D721Med (cell line): ENCODE measurements at places on chromosomes 3 and 15.

- no peak for DNase-seq
Observed at GRCh38 chr3:176920766-176921160, 276.5 kb downstream of the TBL1XR1 start.

DNA sequence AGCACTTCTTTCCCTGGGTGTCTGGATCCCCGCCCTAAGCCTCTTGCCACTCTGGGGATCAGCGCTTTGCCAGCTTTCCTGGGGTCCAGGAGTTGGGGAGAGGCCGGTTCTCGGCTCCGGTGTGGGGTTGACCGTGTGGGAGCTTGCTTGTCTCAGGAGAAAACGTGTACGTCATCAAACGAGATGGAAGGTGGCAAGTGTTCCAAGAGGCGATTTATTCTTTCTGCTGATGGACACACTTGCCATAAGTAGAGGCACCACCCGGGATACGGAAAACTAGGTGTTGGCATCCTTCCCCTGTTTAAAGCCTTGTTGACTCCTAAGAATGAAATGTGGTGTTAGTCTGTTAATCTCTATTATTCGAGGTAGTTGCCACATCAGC is 295 bp downstream of the ZWILCH start:
- DNase-seq = peak; percentile 38

- no peak for DNase-seq
Observed at GRCh38 chr3:33001889-33002288, 50.4 kb downstream of the CCR4 start.

- no peak for DNase-seq
Observed at GRCh38 chr3:39108200-39108710, 775 bp downstream of the TTC21A start.

DNA sequence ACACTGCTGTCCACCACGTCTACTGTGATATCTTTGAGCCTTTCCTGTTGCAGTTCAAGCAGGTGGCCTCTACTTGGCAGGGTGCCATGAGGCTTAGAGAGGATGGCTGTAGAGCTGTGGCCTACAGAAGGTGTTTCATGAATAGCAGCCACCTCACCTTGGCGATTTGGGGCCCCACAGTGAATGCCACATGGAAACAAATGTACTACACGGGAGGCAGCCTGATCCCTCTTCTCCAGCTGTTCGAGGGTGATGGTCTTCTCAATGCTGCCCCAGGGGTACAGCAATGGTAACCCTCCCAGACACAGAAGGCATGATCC is 70.7 kb downstream of the FAM43A start:
- no peak for DNase-seq

- DNase-seq = no peak
Observed at GRCh38 chr3:137958636-137959035, 51.3 kb upstream of the CLDN18 start.

DNA sequence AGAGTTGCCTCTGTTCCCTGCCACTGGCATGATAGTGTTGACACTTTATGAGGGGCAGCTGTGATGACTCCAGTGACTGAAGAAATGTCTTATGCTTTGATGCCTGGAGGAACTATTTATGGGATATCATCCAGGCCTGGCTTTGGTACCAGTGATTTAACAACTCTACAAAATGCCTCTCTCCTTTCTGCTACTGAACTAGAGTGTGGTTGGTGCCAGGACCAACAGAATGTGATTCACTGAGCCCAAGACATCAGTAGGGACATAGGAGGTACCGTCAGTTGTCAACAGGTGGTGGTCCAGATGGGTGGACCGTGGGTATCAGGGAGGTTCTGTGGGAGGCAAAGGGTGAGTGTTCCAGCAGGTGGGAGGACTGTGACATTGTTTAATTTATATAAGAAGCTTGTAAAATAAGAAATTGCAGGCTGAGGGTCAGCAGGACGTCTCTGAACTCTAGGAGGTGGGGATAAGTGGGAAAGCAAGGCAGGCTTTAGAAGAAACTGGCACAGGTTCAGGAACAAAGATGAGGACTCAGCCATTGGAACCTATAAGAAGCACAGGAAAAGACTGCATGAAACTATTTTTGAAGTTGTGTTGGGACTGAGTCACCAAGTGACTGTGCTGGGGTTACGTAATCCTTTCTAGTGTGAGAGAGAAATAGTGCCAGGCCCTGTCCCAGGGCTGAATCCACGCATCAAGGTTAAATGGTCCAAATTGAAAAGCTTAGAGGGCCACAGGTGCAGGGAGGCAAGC is 28.5 kb upstream of the SLC7A14 start:
- DNase-seq = no peak

GRCh38 chr3:161263057-161263456 is 41.9 kb downstream of the NMD3 start:
- no peak for DNase-seq

DNA sequence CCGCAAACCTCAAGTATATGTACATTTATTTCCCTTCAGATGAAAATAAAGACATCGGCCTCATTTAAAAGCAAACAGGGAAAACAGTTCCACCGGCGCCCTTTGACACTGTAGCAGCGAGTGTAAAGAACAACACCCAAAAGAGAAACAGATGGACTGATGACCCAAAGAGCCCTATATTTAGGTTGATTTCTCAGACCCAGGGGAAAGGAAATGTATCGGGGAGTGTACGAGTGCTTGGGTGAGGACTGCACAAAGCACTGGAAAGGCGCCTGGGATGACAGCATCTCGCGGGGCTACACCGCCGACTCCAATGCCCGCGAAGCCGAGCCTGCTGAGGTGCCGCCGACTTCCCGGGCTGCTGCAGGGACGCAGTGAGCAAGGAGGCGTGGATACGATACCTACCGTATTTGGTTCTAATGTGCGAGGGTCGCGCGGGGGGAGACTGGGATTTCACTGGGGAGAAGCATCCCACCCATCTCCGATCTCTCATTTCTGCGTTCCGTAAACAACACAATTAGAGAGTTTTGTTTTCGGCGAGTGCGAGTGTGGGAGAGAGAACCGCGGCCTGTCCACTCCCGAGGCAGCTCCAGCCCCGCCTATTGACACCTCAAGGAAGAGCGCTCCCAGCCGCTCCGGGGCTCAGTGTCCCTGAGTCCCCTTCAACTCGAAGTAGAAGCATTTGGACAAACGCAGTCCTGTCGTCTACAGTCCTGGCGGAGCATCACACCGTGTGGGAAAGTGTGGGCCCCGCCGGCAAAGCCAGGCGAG is 2.0 kb downstream of the MECOM start:
- no peak for DNase-seq

DNA sequence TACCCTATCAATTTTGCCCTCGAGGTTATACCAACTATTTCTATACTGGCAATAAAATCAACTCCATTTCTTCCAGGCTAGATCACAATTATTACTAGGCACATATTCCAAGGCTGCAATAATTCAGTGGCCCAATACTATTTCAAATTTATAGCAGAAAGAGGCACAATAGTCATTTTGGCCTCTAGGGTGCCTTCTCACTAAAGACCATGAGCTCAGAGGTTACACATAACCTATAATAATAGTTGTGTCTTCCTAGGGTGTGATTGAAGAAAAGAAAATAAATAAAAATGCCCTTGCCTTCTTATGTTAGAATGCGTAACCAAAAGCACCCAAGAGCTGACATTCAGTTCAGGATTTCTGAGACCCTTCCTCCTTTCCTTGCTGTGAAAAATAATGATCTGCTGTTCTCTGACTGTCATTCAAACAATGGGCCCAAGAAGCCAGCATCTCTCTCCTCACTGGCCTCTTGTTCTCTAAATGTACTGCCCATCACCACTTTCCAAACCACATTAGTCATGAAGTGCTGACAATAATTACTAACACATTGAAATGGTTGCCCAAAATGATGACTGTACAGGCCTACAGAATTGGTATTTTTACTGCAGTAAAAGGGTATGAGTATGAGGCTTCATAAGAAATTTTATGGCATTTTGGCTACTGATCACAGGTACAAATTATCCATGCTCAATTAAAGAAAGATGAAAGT is 244.8 kb downstream of the LRRN1 start:
- no peak for DNase-seq

GRCh38 chr15:88776646-88777045 is 26.6 kb upstream of the ACAN start:
- no peak for DNase-seq

DNA sequence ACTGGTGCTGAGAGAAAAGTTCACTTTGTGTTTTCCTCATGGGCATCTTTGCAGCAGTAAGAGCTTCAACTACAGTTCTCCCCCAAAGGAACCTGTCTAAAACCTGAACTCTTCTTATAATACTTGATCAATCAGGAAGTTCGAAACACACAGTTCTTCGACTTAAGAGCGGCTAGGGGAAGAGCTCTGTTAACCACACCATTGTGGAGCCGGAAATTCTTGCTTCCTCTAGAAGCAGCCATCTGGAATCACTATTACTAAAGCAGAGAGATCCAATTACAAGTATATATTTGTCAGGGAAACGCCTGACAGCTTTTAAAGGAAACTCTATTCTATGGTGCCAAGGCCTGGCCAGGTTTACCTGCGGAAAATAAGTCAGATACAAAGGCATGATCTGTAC is 337.3 kb upstream of the CBLB start:
- DNase-seq = no peak

- no peak for DNase-seq
Observed at GRCh38 chr15:101560722-101561583, 71.4 kb upstream of the PCSK6 start.

- no peak for DNase-seq
Observed at GRCh38 chr3:186879781-186880180, 37.3 kb downstream of the ADIPOQ start.

DNA sequence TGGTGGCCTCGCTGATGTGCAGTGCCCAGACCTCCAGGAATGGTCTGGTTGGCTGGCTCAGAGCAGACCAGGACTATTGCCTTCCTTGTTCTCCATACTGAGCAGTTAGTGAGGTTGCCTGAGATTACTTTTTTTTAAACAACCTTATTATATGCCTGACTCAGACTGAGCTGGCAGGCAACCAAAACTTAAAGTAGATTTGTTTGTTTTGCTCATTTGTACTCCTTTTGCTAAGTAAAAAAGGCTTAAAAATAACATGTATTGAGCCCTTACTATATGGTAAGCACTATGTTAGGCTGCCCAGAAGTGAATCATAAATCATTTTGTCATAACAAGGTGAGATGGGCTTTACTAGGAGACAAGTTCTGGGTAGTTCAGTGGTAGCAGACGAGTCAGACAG is 92.4 kb downstream of the GHSR start:
- no peak for DNase-seq

- peak; percentile 42 for DNase-seq
Observed at GRCh38 chr3:72690629-72691028, 157.6 kb downstream of the SHQ1 start.

DNA sequence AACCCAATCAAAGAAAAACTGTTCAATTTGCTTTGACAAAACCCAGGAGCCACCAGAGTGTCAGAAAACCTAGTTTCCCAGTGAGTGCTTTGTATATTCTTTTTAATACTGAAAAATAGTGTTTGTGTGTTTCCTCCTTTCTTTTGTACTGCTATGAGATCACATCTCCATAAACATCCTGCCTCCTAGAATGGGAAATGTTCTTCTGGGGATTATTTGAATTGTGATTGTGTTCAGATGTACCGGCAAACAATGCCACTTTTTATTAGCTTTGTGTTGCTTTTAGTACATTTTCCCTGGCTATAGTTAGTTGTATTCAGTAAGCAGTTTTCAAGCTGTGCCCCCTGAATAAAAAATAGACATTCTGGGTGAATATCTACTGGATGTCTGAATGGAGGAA is 148.0 kb upstream of the NR2E3 start:
- DNase-seq = no peak

DNA sequence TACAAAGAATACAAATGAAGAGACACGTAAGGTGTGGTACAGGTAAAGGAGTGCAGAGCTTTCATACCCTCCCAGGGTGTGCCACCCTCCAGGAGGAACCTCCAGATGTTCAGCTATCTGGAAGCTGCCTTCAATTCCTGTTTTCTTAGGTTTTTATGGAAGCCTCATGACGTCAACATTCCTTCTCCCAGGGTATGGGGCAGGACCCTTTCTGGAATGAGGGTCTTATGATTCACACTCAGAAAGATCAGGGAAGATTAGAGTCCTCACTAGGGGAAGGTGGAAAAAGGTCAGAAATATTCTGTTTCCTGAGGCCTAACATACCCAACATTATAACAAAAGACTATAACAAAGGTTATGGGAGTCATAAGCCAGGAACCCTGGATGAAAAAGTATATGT is 99.8 kb upstream of the PLCL2 start:
- DNase-seq = no peak

- no peak for DNase-seq
Observed at GRCh38 chr15:62068071-62068809, 1.5 kb downstream of the C2CD4A start.

DNA sequence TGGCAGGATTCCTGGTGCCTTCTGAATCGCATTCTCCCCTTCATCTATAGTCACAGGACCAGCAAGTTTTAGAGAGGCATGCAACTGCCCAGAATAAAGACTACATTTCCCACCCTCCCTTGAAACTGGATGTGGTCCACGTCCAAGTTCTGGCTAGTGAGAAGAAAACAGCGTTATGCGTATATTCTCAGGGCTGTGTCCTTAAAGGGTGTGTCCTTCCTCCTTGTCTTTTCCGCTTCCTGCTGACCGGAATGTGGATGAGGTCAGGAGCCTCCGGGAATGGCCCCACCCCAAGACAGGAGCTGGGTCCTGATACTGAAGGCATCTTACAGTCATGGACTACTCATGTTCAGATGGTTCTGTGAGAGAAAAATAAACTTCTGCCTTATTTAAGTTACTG is 20.2 kb downstream of the CHST2 start:
- no peak for DNase-seq

DNA sequence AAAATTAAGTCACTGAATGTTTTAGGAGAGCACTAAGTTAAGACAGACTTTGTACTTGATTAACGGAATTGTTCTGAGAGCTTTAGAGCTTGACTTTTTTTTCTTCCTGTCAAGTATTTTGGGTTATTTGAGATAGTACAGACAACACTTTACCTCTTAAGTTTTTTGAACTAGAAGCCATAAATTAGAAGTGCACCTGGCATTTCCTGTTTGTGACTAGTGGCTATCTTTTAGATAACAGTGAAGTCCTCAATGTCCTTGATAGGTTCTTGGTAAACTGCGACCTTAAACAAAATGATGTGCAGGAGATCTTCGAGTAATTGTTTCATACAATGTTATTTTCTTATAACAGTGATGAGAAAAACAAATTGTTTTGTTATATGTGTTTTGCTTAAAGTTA is 213.9 kb downstream of the TP63 start:
- DNase-seq = no peak

GRCh38 chr3:121739902-121740301 is 9.6 kb downstream of the GOLGB1 start:
- DNase-seq = no peak

DNA sequence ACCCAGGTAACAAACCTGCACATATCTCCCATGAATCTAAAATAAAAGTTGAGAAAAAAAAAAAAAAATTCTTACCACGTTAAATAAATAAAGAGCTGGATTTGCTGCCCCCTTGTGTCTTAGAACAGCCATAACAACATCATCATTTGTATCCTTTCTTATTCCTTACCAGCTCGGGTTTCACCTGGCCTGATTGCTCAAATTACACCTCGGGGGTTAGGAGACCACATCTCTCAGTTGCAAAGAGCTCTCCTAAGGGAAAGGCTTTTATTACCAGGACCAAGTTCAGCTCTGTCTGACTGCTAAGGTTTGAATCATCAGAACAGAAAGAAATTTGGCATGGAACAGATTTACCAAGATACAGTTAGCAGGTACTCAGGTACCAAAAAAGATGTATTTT is 25.8 kb upstream of the RPL39L start:
- no peak for DNase-seq

- DNase-seq = no peak
Observed at GRCh38 chr3:114186501-114186900, 7.6 kb upstream of the DRD3 start.
